BE2C (cell line): ENCODE measurements at places on chromosomes 13 and 19.

- no peak for DNase-seq
Measured at GRCh38 chr13:46057256-46058015, 4.9 kb upstream of the ZC3H13 start.

- no peak for DNase-seq
Measured at GRCh38 chr19:21581646-21582240, 76.3 kb downstream of the ZNF429 start.

- no peak for DNase-seq
Measured at GRCh38 chr13:102877303-102877702, 31.5 kb downstream of the ERCC5 start.

- no peak for DNase-seq
Measured at GRCh38 chr13:96544957-96545356, 449.3 kb downstream of the OXGR1 start.

DNA sequence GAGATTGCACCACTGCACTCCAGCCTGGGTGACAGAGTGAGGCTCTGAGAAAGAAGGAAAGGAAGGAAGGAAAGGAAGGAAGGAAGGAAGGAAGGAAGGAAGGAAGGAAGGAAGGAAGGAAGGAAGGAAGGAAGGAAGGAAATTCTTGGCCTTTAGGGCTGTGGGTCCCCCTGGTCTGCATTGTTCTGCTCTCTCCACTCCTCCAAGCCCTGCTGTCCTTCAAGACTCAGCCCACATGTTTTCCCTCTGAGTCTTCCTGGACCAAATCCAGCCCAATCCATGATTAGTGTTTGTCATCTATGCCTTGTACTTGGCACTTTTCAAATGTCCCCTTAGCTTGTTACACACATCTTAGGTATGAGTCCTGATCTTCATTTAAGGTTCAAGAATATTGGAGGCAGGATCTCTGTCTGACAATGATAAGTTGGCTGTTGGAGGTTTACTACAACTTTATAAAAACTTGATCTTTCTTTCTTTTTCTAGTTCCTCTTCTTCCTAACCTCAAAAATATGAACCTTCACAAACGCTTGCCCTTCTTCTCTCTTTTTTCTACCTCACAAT is 48.8 kb upstream of the INTS6 start:
- no peak for DNase-seq

GRCh38 chr13:38951525-38952313 is 38.9 kb downstream of the STOML3 start:
- no peak for DNase-seq

GRCh38 chr19:43265664-43266025 is 3.7 kb downstream of the PSG9 start:
- no peak for DNase-seq

DNA sequence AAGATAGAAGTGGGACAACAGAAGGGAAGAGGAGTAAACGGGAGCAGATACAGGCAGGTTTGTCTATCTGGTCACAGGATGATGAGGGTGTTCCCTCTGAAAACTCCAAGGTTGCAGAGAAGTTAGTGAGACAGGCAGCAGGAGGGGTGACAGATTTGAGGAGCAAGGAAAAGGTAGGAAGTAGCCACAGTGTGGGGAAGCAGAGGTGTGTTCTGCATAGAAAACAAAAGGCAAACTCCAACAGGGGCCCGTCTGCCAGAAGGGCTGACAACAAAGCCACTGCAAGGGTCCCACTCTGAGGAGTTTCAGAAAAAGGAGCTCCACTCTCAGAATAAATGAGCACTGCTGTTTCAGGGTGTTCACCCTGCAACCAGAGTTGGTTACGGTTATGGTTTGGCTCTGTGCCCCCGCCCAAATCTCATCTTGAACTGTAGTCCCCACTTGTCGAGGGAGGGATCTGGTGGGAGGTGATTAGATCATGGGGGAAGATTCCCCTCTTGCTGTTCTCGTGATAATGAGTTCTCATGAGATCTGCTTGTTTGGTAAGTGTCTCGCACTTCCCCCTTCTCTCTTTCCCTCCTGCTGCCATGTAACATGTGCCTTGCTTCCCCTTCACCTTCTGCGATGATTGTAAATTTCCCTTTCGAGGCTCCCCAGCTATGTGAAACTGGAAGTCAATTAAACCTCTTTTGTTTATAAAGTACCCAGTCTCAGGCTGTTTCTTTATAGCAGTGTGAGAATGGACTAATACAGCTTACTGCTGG is 32.1 kb downstream of the SMAD9 start:
- DNase-seq: no peak

DNA sequence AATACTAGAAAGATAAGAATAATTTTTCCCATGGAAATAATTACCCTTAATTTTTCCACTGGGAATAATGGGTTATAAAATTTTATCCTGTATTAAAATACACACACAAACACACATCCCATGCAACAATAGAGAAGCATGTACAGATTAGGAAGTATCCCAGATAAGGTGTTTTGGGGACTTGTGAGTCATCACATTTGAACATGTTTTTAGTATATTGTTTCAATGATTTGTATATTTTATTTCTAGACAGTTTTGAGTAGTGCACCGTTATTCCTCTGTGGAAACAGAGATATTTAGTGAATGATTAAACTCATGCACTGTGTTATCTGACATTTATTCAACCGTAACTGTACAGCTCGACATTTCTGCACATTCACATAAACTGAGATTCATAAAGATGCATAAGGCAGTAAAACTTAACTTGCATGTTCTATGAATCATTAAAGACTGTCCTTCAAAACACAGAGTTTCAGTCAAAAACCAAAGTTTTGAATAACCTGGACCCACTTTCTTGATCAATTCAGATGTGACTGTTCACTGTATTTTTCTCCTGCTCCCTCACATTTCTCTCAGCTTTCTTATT is 30.1 kb downstream of the KLF12 start:
- no peak for DNase-seq
